H1 (cell line): ENCODE measurements at places on chromosomes 2 and 18. TPM values are rescaled to one million over a fixed set of nuclear protein-coding genes. Genes with fewer than 3 reads are reported as not detected.

GRCh38 chr18:45116116-45116515 is 435.4 kb downstream of the SETBP1 start:
- H3K36me3 ChIP-seq, result no peaks in the 10 kb centered on the region
- H3K27ac ChIP-seq, result no peak overlapping the region
- no peak overlapping the region for H3K4me3 ChIP-seq
- no peaks in the 10 kb centered on the region for H3K4me1 ChIP-seq
- no peak for DNase-seq

- no peaks in the 10 kb centered on the region; the same call in 1 of the 2 replicates for H3K36me3 ChIP-seq
- H3K4me3 ChIP-seq, result no peak overlapping the region
- no peaks in the 10 kb centered on the region for H3K27me3 ChIP-seq
- H3K4me1 ChIP-seq, result no peaks in the 10 kb centered on the region
Measured at GRCh38 chr18:76855594-76855993, 33.2 kb downstream of the ZNF236 start.

DNA sequence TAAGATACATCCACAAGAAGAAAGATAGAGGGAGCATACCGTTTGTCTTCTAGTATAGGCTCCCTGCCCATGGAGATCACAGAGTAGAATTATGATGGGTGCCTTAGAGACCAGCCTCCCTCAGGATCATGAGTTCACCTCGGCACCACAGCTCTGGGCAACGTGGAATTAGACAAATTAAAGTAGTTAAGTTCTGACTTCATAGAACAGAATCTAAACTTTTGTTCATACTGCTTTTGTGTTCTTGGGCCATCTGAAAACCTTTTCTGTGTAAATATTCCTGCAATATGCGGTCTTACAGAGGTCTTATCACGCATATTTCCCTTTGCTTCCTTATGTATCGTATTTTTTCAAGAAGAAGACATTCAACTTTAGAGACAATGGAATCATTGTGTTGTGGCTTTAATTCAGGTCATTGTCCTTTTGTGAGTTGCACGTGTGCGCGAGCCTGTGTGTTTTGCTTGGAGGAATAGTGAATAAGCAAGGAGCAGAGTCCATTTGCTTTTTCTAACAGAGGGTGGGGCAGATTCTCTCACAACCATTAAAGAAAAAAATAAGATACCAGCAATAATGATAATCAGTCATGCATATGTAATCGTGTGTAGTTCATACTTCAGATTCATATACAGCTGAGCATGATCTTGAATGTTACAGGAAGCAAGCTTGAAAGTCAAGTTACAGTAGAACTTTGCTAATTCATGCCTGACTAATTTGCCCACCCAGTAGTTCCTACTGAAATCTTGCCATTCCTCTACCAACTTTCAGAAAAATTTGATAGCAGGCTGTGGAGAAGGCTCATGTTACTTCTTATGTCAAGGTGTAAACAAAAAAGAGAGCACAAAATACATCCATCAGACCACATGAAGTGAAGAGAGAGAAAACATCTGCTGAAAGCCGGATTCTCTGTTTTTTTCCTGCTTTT is 243.6 kb downstream of the NEDD4L start:
- no peak overlapping the region for H3K4me3 ChIP-seq
- H3K4me1 ChIP-seq, result peaks cover 10% of the 10 kb centered on the region; the same call in 1 of the 2 replicates
- peak overlapping the region; percentile 36; the same call in 1 of the 2 replicates for H3K27ac ChIP-seq
- DNase-seq, result no peak

The ZNF521 gene
- total RNA-seq, result 15.8 and 16.8 TPM in 2 replicates

The NETO1 gene
- 19.3 and 22.3 TPM in 2 replicates for total RNA-seq

DNA sequence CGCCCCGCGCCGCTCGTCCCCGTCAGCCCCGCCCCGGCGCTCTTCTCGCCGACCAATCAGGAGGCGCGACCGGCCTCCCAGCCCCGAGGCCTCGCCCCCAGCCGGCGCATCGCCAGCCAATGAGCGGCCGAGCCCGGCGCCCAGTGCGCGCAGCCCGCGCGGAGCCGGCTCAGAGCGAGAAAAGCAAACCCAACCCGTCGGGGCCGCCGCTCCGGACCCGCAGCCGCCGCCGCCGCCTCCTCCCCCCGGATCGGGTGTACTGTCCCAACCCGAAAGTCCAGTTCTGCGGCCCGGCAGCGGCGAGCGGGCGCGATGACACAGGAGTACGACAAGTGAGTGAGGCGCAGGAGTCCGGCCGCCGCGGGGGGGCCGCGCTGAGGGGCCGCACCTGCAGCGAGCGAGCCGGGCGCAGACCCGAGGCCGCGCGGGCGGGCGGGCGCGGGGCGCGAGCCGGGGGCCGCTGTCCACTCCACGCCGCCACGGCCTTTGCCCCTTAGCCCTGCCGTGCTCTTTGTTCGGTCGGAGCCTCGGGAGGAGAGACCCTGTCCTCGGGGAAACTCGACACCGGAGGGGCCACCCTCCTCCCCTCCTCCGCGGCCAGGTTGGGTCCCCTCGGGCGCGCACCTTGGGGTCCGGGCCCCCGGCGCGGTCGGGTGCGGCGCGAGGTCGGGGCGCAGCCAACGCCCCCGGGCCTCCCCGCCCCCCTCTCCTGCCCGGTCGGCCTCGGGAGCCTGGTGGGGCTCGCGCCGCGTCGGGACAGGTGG is at the start of gene GRHL1:
GRHL1 (plus strand) TSS at position 172 of the 764 bp plus-strand sequence; CDS start at position 313, 141 bp downstream.
- H3K4me3 ChIP-seq, result peak within 1 kb of the TSS; percentile 60
- no peak within 1 kb of the TSS for H3K27ac ChIP-seq
- H3K36me3 ChIP-seq, result no peaks in the 10 kb centered on the region
- H3K27me3 ChIP-seq, result peaks cover 32% of the 10 kb centered on the region

DNA sequence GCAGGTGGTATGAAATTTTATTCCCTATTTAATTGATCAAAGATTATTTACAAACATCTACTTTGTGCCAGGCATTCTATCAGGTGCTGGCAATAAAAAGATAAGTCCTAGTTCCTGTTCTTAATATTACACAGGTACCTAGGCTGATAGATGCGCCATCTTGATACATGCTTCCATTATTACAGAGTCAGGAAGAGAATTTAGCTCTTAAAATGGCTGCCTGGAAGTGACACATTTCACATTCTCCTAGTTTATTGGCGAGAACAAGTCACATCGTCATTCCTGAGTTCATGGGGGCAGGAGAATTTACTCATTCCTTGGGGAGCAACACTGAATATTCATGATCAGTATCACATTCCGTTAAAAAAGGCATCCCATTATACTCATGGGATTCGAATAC is 1.1 kb upstream of the DARS1 start:
- no peak overlapping the region for H3K27ac ChIP-seq
- H3K36me3 ChIP-seq, result no peaks in the 10 kb centered on the region; the same call in 1 of the 2 replicates
- peaks cover 5% of the 10 kb centered on the region for H3K4me1 ChIP-seq
- no peaks in the 10 kb centered on the region for H3K27me3 ChIP-seq

- H3K27me3 ChIP-seq, result no peaks in the 10 kb centered on the region
- DNase-seq, result no peak
- H3K4me1 ChIP-seq, result peaks cover 9% of the 10 kb centered on the region; the same call in 1 of the 2 replicates
- H3K4me3 ChIP-seq, result no peak overlapping the region
Measured at GRCh38 chr2:19786408-19787058, 115.2 kb downstream of the TTC32 start.

DNA sequence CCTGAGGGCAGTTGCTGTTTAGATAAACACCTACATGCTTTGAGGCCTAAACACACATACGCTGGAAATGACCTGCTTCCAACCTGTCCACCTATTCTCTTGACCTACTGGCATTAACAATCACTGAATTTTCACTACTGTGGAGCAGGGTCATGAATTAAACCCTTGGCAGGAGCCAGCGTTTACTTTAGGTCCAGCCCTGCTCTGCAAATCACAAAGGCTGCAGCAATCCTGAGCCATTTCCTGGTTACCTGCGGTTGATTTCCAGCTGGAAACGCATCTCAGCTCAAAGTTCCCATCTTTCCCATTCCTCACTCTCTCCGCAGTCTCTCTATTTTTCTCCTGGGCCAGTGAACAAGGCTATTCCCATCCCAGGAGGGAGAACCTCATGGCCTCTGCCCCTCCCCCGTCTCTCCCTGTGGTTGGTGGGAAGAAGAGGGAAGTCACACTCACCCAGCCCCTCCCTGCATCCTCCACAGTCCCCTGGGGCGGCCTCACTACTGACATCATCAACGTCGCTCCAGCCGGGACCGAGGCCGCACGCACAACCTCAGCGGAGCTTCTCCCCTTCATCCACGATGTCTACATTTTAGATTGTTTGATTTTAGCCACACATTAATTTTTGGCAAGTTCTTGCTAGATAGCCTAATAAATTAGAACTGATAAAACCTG is 84.5 kb upstream of the SNTG2 start:
- H3K4me3 ChIP-seq, result no peak overlapping the region
- DNase-seq, result no peak
- peaks cover 9% of the 10 kb centered on the region for H3K4me1 ChIP-seq
- no peaks in the 10 kb centered on the region for H3K36me3 ChIP-seq
- H3K27ac ChIP-seq, result no peak overlapping the region
- no peaks in the 10 kb centered on the region for H3K27me3 ChIP-seq

GRCh38 chr2:211033765-211034164 is 477.4 kb downstream of the CPS1 start:
- no peak for DNase-seq
- no peak overlapping the region for H3K27ac ChIP-seq
- H3K27me3 ChIP-seq, result no peaks in the 10 kb centered on the region
- no peaks in the 10 kb centered on the region; the same call in 1 of the 2 replicates for H3K4me1 ChIP-seq

The SLC30A3 gene
- total RNA-seq, result 15.2 and 16.1 TPM in 2 replicates

GRCh38 chr2:215870986-215871385 is 142.4 kb downstream of the MREG start:
- H3K4me3 ChIP-seq, result no peak overlapping the region
- H3K27me3 ChIP-seq, result no peaks in the 10 kb centered on the region
- DNase-seq, result peak; percentile 67
- H3K27ac ChIP-seq, result no peak overlapping the region
- no peaks in the 10 kb centered on the region for H3K36me3 ChIP-seq

- no peaks in the 10 kb centered on the region for H3K36me3 ChIP-seq
- H3K4me1 ChIP-seq, result peaks cover 2% of the 10 kb centered on the region
- no peak overlapping the region for H3K4me3 ChIP-seq
- H3K27me3 ChIP-seq, result no peaks in the 10 kb centered on the region
- no peak overlapping the region for H3K27ac ChIP-seq
Measured at GRCh38 chr2:128603411-128603924, 284.8 kb upstream of the HS6ST1 start.

The SGO2 gene
- 29.0 and 33.2 TPM in 2 replicates for total RNA-seq

The TRABD2A gene
- 18.6 and 19.7 TPM in 2 replicates for total RNA-seq

DNA sequence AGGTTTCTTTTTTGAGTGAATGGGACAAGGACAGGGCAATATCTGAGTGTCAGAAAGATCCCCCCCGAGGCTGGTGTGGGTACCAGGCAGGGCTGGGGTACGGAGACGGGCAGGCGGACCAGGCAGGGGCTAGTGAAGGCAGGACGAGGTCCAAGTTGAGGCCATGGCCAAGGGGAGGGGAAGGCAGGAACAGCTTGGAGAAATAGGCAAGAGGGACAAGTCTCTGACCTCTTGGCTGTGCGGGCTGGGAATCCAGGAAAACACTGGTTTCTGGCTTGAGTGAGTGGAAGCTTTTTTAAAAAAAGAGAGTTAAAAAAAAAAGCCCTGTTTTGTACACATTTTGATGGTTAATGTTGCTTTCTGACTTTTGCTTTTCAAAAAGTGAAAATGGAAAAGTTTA is 30.3 kb downstream of the ASAP2 start:
- H3K27ac ChIP-seq, result no peak overlapping the region
- H3K4me3 ChIP-seq, result no peak overlapping the region
- no peaks in the 10 kb centered on the region for H3K36me3 ChIP-seq
- H3K27me3 ChIP-seq, result no peaks in the 10 kb centered on the region; the same call in 1 of the 2 replicates

The COLEC11 gene
- total RNA-seq, result 0.25 and 0.47 TPM in 2 replicates

The SERPINB4 gene
- total RNA-seq, result 0.32 and 0.96 TPM in 2 replicates

DNA sequence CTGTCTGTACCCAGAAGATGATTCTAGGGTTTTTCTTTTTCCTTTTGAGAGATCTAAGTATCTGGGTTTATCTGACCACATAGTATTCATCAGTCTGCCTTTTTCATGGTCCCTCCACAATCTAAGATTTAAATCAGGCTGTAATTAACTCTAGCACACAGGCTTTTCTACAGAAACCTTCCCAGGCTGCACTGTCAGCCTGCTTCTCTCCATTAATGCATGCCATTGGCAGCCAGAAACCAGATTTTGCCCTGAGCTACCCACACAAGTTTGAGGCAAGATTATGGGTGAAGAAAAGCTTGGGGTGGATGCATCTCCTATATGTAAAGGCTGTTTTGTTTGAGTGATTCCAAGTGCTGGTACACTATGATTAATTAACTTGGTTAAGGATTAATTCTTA is 45.7 kb upstream of the EML4 start:
- H3K4me1 ChIP-seq, result no peaks in the 10 kb centered on the region
- H3K36me3 ChIP-seq, result no peaks in the 10 kb centered on the region
- H3K4me3 ChIP-seq, result no peak overlapping the region
- DNase-seq, result no peak
- no peak overlapping the region for H3K27ac ChIP-seq
- no peaks in the 10 kb centered on the region for H3K27me3 ChIP-seq

The TBR1 gene
- not detected in 2 replicates for total RNA-seq

The CREG2 gene
- total RNA-seq, result 2.0 and 2.2 TPM in 2 replicates

GRCh38 chr2:148523315-148523714 is 121.2 kb upstream of the EPC2 start:
- no peaks in the 10 kb centered on the region for H3K27me3 ChIP-seq
- peak; percentile 24 for DNase-seq
- H3K4me3 ChIP-seq, result no peak overlapping the region

DNA sequence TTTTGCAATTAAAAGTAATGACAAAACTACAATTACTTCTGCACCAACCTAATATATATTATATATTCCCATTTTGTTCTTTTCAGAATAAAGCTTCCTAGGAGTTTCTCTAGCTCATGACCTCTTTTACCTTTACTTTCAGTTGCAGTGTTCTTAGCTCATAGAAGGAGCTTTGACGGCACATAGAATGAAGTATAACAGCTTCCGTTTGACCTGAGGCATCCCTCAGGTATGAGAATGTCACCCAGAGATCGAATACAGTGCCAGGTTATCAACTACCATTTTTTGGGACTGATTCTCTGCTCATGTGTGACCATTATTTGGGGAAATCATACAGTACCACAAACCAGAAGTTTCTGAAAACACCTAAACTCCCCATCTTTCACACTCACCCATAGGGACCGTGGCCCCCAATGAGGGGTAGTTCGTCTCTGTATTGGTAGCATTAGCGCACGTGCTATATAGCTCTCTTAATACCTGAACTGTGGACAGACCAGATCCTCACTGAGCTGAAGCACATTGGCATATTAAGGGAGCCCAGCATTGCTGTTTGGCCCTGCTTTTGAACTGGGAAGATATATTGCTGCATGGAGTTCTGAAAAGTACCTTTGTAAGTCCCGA is 123.0 kb downstream of the SPTBN1 start:
- no peak for DNase-seq
- H3K27ac ChIP-seq, result no peak overlapping the region
- peaks cover 4% of the 10 kb centered on the region for H3K4me1 ChIP-seq

GRCh38 chr18:23301972-23302371 is 151.1 kb upstream of the RIOK3 start:
- no peak overlapping the region for H3K27ac ChIP-seq
- H3K27me3 ChIP-seq, result no peaks in the 10 kb centered on the region
- no peaks in the 10 kb centered on the region; the same call in 1 of the 2 replicates for H3K4me1 ChIP-seq
- H3K36me3 ChIP-seq, result no peaks in the 10 kb centered on the region
